ENCODE measurements at places on chromosomes 5 and 9. TPM values are rescaled to one million over a fixed set of nuclear protein-coding genes. Genes with fewer than 3 reads are reported as not detected.

- DNase-seq, result no peak
Measured at GRCh38 chr5:34517249-34517648, 138.9 kb upstream of the RAI14 start.

DNA sequence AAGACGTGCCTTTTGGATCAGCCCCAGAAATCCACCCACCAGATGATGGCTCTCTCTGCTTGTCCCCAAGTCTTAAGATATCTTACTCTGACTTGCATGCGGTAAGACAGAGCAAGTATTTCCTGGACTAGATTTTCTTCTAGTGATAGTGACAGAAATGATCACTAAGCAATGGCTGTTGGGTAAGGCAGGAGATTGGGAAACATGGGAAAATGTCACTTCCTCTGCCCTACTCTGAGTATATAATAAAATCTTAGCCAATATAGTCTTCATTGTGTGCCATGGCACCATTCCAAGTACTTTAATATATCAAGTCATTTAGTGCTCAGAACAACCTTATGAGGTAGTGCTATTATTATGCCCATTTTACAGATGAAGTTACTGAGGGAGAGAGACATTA, 31.0 kb upstream of the GNA14 start:
- no peak for DNase-seq

DNA sequence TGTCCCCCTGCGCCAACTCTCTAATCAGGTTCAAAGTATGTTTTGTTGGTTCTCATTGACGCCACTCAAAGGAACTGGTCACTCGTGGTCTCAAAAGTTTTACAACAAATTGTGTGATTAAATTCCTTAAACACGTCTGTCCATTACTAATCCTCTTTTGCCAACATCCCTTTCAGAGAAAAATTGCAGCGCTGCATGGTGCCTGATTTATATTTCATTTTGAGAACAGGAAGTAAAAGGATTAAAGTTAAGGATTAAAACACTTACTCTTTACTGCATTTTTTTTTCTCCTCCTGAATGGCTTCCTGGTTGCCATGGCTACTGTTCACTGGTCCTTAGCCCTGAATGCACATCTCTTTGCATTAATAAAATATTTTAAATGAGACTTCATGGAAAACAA, 383.5 kb downstream of the GLIS3 start:
- no peak for DNase-seq

DNA sequence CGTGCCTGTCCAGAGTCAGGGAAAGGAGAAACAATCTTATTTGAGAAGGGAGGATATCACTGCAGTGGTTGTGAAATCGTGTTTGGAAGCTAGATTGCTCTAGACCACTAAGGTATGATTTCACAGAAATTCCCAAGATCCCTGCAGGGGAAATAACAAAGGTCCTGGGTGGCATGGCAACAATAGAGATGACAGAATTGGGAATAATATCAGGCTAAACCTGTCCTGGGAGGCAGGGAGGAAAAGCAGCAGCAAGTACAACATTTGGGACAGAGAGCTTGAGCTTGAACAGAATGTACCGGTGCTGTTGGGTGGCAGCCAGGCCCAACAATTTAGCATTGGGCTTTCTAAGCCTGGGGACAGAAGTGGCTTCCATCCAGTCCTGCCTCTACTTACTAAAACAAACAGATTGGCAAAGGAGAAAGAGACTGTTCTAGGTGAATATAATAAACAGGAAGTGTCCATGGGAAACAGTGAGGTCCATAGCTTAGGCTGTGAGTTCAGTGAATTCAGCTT, 17.0 kb upstream of the ARHGAP26 start:
- DNase-seq, result peak; percentile 52

DNA sequence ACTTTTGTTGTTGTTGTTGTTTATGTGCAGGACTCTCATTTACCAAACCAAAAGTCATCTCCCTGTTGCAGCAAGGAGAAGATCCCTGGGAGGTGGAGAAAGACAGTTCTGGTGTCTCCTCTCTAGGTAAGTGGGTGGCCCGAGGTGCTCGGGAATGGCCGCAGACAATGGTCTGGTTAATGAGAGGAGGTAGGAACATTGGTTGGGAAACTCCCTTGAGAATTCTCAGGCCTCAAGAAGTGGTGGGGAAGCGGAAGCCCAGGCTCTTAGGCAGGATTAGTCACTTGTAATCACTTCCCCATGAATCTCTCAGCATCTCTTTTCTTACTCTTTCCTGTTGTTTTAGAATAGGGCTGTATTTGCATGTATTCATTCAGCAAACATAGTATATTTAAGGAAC, 7.2 kb downstream of the ZNF354B start:
- DNase-seq, result no peak

DNA sequence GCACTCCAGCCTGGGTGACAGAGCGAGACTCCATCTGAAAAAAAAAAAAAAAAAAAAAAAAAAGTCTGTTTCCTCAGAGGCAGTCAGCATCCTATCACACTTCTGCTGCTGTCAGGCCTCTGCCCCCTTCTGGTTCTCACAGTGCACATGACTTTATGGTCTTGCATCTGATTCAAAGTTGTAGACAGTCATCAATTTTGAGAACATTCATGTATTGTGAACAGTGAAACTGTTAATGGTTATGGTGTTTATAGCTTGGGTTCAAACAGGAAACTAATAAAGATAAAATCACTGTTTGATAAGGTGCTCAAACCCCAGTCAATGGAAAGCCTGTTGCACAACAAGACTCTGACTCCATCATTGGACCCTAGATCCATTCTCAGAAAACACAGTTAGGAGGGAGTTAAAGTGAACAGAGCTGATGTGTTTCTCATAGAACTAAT, 61.4 kb downstream of the FOXD1 start:
- no peak for DNase-seq

DNA sequence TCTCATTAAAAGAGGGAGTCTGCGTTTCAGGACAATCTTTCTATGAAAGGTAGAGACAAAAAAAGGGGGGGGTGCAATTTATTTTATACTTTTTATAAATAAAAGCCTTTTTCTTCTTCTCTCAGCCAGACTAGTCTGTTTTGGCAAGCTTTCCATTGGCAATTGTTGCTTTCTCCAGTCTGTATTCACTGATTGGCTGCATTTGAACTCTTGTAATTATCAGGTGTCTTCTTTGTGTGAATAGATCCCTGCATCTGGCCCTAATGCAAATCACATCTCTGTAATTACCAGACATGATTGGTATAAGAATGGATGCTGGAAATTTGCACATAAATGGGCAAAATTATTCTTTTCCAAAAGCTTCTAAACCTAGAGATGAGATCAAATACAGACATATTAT, 7.6 kb upstream of the EQTN start:
- DNase-seq, result no peak

- DNase-seq, result no peak
Measured at GRCh38 chr5:107518190-107518589, 152.5 kb downstream of the EFNA5 start.

DNA sequence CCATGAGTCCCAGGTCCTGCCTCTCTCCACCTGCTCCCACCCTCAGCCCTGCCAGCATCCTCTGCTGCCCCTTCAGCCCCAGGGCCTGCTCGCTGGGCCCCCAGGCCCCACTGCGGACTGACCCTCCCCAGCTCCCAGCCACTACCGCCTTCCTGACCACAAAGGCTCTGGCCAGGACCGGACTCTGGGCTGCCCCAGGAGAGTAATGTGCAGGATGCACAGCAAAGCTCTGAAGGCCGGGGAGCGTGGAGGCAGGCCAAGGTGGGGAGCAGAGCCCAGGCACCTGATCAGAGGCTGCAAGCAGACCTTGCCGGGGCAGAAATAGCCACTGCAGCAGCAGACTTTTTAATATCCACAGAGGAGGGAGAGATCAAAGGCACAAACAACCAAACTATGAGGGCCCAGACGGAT, 27.9 kb downstream of the IPPK start:
- DNase-seq, result peak; percentile 44

Gene SLC22A5
- total RNA-seq, result 14.4 TPM

Gene OBP2B
- total RNA-seq, result not detected

Gene EDIL3
- 205 TPM for total RNA-seq

Gene PCDHGA9
- 13.2 TPM for total RNA-seq

Gene TGFBR1
- 156 TPM for total RNA-seq

Gene FAM151B
- 4.4 TPM for total RNA-seq

Gene PCDHGA5
- total RNA-seq, result 7.5 TPM

Gene GPR150
- total RNA-seq, result 0.23 TPM
